ENCODE measurements at places on chromosomes 2 and 18.
A peak's percentile ranks its signal among the peaks of the same experiment; 100 is the strongest.

GRCh38 chr2:18918280-18918679 is 328.9 kb upstream of the NT5C1B start:
- DNase-seq, result no peak

DNA sequence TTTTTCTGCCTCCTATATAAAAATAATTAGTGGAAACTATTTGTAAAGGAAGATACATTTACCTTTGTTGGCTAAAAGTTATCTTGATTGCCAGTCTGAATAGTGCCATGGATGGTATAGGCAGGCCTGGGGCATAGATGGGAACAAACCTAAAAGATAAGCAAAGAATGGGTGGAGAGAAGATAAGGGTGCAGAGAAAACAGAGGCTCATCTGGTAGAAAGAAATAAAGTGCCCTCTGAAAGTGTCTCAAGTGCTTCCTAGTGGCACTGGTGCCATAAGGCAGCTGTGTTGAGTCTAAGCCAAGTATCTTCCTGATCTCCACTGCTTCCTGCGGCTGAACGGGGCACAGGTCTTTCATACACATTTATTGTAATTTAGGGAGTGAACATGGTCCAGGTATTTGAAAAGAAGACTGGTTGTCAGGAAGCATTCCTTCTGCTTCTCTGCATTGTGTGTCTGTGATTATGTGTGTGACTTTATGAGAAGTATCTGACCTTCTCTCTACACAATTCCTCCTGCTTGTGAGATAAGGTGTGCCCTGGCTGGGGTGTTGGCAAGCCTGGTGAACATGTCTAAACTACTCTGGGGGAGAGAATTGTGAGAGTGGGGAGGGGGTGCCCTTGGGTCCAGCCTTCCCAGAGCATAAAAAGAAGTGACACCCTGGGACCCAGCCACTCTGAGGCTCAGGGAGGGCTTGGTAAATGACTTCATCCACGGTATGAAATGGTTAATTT is 280.5 kb downstream of the CAMKMT start:
- DNase-seq, result no peak

GRCh38 chr2:39704540-39704939 is 38.8 kb downstream of the TMEM178A start:
- DNase-seq, result no peak

- no peak for DNase-seq
These were observed 280.0 kb downstream of the EXOC6B start for GRCh38 chr2:72545790-72546189.

DNA sequence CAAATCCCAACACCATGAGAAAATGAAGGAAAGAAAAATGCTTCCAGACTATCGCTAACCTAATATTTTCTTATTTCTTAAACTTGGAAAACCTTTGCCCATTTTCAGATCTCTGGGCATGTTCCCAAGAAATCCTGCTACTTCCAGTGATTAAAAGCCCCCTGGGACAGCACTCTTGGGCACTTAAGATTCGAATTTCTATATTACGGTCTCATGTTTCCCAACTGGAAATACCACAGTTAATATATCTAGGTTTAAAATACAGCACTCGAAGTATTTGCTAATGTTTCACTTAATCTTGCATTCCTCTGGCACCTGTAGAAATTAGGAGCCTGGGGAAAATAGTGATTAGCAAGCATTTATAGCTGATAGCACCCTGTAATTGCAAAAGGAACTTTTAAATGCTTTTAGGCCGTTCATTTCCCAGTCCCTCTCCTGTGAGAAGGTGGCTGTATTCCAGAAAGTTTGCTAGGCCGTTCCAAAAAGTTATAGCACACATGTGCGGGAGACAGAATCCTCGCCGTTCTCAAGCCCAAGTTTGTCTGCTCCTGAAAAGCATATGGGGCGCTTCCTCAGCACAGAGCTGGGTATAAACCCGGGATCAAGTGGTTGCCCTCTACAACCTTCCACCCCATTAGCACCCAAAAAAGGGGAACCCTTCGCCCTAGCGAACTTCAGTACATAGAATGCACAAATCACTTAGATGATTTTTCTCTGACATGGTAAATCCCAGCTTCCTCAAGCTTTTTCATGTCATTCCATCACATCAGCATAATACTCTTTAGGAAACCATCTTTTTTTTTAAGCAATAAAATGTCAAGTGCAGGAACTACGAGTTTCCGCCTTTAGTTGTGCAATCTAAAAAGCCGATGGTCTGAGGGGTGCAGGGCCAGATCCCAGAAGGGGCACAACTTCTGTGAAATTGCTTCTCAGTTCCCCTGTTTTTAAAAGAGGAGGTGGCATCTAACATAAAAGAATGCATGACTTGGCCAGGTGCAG is 60.6 kb downstream of the DIPK1C start:
- DNase-seq, result no peak

DNA sequence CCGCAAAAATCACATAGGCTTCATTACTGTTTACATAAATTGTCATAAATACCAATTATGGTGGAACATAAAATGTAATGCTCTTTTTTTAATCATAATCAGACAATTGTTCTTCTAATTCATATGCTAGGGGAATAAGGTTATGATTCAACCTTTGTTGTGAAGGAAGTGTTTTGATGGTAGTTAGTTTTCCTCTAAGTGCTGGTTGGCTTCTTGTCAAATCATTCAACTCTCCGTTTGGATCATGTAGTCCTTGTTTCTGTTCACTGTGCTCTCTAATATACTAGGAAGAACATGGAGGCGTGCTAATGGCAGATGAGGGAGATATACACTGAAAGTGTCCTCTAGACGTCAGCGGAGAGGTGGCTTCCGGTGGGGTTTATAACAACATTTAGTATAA is 1938.0 kb upstream of the PIK3C3 start:
- DNase-seq, result no peak

- no peak for DNase-seq
These were observed 228.7 kb downstream of the IKZF2 start for GRCh38 chr2:212922701-212923100.

GRCh38 chr2:129443865-129444739 is 535.4 kb upstream of the RAB6C start:
- DNase-seq, result no peak

DNA sequence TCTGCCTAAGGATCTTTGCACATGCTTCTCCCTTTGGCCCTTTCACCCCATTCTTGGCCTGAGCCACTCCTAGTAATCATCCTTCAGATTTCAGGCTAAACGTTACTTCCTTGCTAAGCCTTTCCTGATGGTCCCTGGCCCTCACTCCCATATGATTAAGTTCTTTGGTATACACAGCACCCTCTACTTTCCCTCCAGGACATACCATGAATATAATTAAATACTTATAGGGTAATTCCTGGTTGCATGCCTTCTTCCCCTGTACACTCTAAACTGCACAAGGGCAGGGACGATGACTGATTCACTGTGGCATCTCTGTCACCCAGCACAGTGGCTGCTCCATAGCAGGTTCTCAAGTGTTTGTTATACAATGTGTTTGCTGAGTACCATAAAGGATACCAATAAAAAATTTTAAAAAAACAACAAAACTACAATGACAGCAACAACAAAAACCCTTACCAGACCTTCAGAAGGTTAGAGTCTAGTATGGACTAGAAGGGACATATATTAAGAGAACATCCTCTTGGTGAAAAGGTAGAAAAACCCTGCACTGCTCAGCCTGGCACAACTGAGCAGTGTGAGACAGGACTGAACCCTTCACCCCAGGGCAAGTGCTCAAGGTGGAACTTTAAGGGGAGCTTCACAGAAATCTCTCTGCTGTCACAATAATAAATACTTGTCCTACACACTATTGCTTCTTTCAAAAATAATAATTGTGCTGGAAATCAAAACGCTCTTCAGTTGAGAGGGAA is 76.2 kb downstream of the AAK1 start:
- no peak for DNase-seq

DNA sequence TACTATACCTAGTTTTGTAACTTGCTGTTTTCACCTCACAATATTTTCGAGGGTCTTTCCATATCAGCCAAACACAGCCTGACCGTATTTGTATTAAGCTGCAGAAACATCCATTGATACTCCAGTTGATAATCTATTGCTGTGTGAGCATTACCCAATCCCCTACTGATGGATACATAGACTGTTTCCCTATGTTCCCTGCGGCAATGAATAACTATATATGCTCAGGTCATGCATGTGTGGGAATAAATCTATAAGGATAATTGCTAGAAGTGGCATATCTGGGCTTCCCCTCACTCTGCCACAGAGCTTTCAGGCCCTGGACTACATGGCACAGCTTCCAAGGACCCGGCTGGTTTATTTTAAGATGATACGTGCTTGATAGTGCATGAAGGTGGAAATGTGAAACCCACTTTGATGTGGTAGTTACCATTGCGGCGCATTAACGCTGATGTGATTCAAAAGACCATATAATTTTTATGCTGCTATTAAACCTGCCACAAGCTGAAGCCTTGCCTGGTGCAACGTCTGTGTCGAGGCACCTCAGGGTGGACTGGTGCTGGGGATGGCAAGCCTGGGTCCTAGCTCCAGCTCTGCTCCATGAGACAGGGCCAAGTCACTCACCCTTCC is 130.8 kb upstream of the MSH6 start:
- no peak for DNase-seq

GRCh38 chr2:8636721-8637636 is 44.9 kb upstream of the ID2 start:
- peak; percentile 75 for DNase-seq

DNA sequence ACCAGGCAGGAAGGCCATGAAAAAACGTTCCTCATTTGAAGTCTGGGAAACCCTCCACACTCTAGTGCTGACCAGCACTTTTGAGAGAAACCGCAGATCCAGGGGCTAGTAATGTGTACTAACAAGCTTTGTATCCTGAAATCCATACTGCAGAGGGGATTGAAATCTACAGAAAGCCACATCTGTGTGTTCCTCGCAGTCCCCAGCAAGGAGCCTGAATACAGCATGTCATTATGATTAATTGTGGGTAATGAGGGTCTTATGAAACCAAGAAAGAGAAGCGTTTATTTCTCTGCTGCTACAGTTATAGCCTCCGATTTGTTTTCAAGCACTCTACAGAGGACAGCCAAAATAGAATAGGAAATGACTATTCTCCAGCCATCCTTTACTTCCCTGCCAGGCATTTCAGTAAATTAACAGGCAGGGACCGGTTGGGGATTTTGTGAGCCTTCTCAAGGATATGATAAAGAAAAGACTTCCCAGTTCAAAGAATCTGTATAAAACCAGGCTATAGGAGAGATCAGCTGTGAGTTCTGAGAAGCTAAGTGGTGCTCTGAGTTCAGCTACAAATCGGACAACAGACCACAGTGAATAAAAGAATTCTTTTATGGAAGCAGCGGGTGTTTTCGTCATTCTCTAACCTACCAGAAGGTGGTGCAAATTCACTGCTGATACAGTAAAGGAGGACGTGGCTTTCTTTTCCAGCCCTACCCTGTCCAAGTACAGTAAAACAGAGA is 133.4 kb downstream of the INSIG2 start:
- DNase-seq, result peak; percentile 34

DNA sequence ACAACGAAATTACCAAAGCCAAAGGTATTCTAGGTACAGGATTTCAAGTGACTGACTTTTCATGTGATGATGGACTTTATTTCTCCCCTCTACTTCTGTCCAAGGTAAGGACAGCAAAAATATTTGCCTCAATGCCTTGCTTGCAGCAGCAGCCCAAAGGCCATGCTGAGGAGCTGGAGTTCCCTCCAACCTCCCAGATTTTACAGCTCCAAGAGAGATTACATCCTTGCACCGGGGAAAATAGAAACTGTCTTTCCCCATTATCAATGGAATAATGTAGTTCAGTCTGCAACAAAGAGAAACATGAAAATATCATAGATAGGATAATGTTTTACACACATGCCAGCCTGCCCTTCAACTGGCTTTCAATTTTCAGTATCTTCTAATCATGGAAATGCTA is 13.5 kb downstream of the HSPD1 start:
- DNase-seq, result no peak

DNA sequence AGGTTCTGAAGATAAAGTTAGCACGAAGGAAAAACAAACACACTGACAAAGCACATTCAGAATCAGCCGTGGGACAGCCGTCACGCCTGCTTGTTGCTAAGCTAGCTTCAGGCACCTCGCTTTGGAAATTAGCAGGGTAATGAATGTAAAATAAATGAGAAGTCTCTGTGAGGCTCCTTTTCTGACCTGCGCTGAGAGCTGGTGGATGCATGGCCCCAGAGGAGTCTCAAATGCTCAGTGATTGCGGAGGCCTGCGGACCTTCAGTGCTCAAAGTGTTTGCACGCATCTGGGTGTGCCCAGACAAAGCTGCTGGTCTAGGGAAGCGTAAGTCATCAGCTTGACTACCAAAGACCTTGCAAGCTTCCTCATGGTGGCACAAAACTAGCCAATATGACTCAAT is 50.6 kb downstream of the CD8B2 start:
- no peak for DNase-seq

DNA sequence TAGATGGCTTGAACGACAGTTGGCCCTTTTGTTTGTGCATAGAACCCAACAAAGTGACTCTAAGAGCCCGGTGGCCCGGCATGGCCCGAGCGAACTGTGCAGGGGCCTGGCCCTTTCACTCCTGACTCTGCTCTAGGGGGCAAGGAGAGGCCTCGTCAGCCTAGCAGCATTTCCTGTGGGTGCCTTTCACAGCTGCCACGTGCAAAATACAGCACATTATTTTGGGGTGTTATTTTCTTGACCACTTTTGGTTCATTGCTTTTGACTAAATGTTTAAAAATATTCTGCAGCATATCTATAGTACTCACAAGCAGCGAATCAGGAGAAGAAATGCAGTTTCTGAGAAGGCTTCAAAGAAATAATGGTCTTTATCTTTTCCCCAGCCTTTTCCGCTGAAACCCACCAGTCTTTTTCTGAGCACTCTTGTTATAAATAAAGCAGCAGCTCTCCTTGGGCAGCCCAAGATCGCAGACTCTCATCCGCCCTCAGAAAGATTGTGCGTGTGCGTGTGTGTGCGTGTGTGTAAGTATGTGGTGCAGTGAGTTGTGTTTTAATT is 31.3 kb downstream of the DGKD start:
- DNase-seq, result peak; percentile 72

DNA sequence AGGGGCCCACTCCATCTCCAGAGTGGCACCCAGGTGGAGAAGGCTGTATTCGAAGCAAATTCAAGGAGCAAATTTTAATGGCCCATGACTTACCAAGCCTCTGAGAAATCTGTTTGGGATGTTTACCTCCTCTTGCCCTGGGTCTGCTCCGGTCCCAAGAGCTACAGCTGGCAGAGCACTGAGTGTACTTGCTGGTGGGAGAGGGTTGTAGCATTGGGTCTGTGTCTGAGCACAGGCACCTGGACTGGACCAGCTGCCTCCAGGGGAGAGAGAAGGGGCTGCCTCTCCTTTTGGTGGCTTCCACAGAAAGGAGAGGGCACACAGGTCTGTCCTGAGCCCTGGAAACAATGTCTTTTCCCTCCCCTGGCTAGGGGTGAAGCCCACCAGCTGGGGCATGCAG is 9.8 kb downstream of the EN1 start:
- no peak for DNase-seq

DNA sequence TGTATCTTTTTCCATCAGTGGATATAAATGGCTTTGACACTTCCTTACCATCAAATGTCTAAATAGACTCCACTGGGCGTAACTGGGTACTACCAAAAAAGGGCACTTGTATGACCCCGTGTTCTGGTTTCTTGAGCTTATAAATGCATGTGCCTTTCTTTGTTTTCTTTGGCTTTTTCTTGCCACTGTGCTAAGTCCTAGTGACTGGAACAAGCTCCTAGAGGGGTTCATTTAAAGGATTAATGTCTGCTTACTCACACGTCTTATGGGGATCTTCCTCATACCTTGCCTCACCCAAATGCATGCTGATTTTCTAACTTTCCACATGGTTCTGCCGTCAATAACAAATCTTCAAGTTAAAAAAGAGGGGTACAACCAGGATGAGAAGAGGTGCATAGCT is 19.8 kb upstream of the ZNF532 start:
- no peak for DNase-seq
